Spleen (tissue), 13 donors: ENCODE measurements at places on chromosomes 11 and 22.

DNA sequence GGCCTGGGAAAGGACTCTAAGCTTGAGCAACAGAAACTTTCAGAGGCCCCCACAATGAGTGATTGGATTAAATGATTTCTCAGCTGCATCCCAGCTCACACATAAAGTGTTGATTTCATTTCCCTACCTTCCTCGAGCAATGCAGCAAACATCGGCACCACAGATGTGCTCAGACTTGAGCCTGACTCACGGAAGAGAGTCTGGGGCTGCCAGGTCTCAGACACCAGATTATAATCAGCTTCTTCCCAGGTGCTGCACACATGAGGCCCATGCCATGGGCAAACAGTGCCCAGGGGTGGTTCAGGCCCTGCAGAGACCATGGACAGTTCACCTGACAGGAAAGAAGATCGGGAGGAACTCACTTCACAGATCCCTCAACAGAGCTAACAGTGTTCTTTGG, 226.6 kb upstream of the TENM4 start:
- no peak for DNase-seq

GRCh38 chr22:43971112-43971511, 15.9 kb downstream of the SAMM50 start:
- no peak for DNase-seq

DNA sequence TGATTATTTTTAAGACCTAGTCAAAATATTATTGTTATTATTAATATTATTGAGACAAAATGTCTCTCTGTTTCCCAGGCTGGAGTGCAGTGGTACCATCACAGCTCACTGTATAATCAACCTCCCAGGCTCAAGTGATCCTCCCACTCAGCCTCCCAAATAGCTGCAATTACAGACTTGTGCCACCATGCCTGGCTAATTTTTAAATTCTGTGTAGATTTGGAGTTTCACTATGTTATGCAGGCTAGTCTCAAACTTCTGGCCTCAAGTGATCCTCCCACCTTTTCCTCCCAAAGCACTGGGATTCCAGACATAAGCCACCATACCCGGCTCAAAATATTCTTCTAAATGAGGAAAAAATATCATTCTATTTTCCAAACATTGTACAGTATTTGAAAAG, 37.0 kb downstream of the SLC36A4 start:
- no peak for DNase-seq

GRCh38 chr22:45750626-45751025, 79.0 kb downstream of the ATXN10 start:
- no peak for DNase-seq

DNA sequence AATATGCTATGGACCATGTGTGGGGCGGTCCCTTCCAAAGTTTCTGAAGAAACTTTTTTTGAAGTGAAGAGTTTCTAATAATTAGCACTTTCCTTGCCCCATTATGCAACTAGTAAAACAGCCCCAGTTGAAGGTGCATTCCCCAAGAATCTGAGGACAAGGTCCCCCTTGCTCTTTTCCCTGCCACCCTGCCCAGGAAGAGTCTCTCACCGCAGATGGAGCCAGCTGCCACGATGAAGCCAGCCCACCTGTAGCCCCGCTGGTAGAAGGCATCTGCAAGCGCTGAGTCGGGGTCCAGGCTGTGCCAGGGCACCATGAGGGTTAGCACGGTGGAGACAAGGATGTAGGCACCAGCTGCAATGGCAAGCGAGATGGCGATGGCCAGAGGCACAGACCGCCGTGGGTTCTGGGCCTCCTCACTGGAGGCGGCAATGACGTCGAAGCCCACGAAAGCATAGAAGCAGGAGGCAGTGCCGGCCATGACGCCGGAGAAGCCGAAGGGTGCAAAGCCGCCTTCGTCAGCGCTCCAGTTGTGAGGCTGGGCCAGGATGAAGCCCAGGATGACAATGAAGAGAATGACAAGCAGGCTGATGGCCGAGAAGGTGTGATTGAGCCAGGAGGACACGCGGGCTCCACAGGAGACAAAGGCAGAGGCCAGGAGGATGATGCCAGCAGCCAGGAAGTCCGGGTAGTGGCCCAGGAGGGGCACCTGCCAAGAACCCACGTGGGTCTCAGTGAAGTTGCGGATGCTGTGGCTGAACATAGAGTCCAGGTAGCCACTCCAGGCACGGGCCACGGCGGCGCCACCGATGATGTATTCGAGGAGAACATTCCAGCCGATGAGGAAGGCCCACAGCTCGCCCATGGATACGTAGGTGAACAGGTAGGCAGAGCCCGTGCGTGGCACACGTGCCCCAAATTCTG, 1.5 kb downstream of the SLC7A4 start:
- peak; percentile 67 for DNase-seq

DNA sequence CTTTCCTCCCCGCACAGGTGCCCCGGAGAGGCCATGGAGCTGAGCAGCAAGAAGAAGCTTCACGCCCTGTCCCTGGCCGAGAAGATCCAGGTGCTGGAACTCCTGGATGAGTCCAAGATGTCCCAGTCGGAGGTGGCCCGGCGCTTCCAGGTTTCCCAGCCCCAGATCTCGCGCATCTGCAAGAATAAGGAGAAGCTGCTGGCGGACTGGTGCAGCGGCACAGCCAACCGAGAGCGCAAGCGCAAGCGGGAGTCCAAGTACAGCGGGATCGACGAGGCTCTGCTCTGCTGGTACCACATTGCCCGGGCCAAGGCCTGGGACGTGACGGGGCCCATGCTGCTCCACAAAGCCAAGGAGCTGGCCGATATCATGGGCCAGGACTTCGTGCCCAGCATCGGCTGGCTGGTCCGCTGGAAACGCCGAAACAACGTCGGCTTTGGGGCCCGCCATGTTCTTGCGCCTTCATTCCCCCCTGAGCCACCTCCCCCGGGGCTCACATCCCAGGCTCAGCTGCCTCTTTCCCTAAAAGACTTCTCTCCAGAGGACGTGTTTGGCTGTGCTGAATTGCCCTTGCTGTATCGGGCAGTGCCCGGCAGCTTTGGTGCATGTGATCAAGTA, 1.3 kb downstream of the TIGD3 start:
- DNase-seq = peak; percentile 83

DNA sequence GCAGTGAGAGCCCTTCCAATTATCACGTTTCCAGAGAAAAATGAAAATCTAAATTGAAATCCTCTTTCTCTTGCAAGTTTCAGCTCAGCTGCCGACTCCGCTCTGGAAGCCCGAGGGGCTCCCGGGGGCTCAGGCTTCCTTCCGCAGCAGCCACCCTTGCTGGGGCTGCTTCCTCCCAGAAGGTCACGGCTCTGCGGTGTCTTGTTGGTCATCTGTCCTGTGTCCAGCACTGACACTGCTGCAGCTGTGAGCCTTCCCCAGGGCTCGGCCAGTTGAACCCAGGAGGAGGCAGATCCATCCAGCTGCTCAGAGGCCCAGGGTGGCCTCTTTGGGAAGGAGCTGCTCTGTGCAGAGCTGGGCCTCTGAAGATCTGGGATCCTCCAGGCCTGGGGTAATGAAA, 1337.2 kb downstream of the TBC1D22A start:
- no peak for DNase-seq

- no peak for DNase-seq
Measured at GRCh38 chr11:13229136-13229535, 48.5 kb upstream of the BMAL1 start.

DNA sequence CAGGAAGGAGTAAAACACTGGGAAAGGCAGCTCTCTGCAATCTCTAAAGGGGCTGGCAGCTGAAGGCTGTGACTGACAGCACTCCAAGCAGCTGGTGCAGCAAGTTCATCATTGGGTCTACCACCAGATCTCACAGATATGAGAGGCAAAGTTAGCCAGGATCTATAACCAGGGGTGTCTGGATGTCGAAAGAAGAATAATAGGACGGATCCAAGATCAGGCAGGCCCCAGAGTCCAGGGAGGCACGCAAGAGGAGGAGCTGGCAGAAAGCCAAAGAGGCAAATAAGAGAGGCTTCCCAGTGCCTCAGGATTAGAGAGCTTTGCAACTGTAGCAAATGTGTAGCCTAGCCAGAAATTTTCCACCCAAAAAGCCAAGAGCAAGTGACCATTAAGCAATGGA, 77.1 kb downstream of the RBMXL2 start:
- DNase-seq = no peak

- DNase-seq = no peak
Measured at GRCh38 chr11:16242806-16243205, 113.5 kb downstream of the SOX6 start.

DNA sequence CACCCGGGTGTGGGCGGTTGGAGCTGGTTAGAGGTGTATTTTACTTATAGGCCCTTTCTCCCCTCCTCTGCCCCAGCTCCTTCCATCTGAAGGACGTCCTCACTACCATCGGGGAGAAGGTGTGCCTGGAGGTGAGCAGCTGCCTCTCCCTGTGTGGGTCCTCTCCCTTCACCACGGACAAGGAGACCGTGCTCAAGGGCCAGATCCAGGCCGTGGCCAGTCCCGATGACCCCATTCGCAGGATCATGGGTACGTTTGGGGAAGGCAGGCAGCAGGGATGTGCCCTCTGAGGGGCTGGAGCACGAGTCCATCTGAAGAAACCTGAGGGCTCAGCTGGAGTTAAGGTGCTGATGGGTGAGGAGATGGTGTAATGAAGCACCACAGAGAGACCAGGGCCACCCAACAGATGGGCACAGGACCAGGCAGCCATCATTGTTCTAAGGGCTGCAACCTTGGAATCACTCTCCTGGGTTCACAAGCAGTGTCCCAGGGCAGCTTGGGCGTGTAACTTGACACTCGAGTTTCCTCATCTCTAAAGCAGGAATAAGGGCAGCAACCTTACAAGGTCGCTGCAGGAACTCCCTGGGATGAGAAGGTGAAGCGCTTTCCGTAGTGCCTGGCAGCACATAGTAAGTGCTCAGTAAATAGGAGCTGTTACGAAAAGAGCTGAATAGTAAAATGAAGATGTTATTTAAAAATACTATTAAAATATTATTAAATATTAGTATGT, 29.4 kb downstream of the TCP11L1 start:
- no peak for DNase-seq

DNA sequence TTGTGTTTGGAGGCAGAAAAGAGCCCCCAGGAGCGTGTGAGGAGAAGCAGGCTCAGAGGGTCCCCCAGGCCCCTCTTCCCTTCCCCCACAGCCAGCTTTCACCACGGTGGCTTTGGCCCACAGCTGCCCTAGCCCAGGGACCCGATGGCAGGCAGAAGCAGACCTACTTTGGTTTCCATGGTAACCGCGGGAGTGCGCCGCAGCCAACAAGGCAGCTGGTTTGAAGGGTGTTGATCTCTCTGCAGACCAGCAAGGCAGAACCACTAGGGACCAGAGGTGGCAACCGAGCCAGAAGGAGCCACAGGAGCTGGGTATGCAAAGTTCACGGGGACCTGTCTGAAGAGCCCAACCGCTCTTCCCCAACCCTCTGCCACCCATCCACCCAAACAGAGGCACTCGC, 69.4 kb downstream of the BUD13 start:
- DNase-seq = peak; percentile 69

GRCh38 chr22:42745118-42745517, 24.4 kb upstream of the A4GALT start:
- DNase-seq = no peak

DNA sequence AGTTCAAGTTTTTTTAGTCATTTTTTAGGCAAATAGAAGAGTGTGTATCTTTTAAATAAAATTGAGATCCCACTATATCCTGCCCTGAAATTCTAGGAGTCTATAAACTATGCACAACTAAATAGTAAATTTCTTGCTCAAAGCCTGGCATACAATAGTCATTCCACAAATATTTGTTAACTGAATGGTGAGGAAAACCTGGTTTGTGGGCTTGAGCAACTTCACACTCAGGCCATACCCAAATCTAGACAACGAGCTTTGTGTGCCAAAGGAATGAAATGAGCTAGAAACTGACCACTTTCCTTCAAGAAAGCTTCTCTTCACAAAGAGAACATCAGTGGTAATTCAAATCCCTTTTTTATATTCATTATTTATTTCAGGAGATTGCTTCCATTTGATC, 39.6 kb upstream of the AMOTL1 start:
- DNase-seq = no peak

GRCh38 chr11:5922749-5923426, 19.2 kb upstream of the OR56A3 start:
- no peak for DNase-seq

DNA sequence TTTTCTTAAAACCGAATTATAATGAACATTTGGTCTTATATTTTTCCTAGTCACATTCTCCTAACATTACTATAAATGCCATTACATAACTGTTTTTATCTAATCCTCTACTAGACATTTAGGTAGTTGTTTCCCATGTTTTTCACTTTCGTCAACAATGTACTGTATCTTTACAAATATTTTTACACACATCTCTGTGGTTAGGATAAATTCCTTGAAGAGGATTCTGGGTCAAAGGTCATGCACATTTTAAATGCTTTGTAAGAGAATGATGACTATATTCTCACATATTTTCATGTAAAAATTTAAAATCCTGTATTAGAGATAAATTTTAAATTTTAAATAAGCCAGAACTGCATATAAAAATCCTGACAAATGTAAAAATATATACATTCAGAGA, 61.3 kb upstream of the CLNS1A start:
- no peak for DNase-seq

DNA sequence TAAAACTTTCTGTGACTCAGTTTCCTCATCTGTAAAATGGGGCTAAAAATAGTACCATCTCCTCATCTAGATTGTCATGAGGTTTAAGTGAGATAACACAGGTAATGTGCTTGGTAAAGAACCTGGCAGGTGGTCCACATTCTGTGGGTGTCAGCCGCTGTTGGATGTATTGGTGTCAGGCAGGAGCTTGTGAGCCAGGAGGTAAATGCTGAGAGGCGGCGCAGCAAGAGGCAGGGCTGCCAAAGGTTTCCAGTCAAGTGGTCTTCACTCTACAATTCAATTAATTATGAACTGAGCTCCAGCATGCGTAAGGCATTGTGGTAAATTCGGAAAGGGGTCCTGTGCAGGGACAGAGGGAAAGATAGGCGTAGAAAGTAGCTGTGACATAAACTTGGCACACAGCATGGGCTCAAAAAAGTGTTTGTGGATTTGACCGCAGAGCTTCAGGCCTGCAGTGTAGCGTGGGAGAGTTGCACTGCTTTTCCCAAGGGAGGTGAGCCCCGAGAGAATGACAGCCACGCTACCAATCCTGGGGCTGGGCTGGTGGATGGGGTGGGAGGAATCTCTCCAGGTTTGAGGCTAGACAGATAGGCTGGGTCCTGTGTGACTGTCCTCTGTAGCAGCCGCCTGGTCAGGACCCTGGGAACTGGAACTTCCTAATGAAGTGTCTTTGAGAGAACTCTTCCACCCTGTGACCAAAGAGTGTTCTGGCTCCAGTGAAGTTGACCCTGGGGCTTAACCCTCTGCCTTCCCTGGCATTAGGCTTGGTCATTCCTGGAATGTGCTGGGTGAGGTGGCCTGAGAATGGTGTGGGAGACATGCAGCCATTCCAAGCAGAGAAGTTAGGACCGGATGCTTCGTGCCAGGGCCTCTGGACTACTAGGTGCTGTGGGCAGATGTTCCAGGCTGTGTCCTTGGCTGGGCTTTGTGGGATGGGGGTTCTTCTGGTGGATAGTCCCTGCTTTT, 122.4 kb downstream of the FEZ1 start:
- DNase-seq = peak; percentile 28

DNA sequence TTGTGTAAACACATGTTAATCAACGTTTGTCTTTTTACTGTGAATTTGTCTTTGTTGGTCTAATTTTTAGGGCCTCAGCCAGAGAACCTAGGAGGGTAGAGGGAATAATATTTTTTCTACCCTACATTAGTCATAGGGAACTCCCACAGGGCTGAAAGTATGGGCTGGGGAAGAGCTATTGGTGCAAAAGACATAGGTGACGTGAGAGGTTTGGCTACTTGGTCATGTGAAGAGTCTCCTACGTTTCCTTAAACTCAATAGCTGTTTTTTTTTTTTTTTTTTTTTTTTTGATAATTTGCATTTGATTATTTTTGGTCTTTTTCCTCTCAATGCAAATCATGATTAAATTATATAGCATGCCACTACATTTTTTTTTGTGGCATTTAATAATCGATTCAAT, 15.9 kb upstream of the MMP7 start:
- DNase-seq = no peak

GRCh38 chr11:19817265-19817851, 104.7 kb downstream of the NAV2 start:
- no peak for DNase-seq
